NCI-H1048 (cell line): ENCODE measurements at places on chromosomes 12 and 14.

DNA sequence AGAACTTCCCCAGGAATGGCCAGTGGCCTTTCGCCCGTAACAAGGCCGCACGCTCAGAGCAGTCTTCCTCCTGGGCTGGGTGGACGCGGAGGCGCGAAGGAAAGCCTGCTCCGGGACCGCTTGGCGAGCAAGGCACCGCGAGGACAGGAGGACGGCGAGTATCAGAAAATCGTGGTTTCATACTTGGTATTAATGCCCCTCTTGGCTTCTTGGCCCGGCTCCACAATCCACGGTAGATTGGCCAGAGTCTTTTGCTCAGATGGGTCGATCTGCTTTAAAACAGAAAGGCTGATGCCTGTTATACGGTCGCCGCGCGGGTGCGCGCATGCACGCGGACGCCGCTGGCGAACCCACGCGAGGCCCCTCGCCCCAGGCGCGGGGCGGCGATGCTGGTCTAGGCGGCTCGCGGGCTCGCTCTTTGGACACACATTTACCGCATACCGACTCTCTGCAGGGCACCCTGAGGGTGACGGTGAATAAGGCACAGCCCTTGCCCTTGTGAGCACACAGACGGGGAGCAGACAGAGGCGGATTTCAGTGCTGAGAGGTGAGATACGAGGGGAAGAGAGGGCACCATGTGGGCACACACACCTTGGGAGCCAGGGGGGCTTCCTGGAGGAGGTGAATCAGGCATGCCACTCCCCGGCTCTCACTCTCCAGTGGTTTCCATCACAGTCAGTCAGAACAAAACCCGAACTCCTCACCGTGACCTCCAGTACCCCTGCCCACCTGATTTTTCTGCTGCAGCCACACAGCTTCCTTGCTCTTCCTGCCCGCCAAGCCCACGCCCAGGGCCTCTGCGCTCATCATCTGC, 100.7 kb downstream of the APAF1 start:
- DNase-seq, result no peak

DNA sequence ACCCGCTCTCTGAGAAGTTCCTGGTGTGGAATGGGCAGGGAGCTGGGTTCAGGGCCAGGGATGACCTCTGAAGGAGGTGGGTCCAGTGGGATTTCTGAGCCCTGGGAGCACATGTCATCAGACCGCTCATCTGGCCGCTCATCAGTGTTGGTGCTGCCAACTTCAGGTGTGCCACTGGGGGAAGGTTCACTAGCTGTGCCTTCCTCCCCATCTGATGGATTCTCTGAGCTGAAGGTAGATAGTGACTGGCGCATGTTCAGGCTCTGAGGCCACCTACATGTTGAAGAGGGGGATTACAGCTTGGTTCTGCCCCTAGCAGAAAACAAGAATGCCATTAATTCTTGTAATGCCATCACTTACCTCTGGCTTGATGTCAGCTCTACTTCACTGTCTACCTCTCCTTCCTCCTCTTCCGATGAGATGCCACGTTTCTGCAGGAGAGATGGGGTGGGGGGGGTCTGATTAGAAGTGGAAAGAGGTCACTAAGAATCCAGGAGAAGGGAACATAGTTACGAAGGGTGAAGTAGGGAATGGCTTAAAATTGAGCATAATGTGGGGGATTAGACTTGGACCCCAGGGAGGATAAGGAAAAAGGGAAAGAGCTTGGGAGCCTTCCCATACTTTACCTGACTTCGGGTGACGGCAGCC, 17.2 kb downstream of the MAP3K12 start:
- no peak for DNase-seq

DNA sequence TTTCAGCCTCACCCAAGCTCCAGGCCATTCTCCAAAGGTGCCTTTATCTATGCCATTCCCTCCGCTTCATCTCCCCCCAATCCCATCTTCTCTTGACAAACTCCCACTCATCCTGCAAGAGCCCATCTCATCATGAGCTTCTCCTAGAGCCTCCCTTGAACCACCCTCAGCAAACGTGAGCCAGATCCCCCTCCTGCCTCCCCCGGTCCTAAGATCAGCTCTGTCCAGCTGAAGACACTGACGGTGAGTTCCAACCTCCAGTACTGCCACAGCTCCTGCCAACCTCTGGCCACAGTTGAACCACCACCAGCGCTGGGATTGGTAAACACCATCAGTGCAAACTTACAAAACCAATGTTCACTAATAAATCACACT, 124.6 kb downstream of the BCL11B start:
- no peak for DNase-seq

GRCh38 chr12:117842630-117843029, 126.2 kb downstream of the KSR2 start:
- no peak for DNase-seq

- DNase-seq, result no peak
Measured at GRCh38 chr12:107568718-107569117, 116.9 kb upstream of the PWP1 start.

DNA sequence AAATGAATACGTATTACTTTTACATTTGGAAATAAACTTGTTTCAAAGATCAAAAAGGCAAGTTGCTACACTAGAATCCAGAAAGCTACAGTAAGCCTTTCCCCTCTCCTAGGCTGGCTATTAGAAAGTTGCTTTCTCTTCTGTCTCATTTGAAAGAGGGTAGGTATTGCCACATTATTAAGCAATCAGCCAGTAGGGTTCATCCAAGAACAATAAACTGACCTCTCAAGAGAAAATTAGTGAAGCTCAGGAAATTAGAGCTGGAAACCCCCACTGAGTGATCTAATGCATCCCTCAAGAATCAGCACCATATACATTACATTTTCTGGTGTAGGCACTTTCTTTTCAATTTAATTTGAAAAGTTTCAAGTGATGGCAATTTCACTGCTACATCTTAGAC, 4.5 kb upstream of the TMEM233 start:
- DNase-seq, result no peak

DNA sequence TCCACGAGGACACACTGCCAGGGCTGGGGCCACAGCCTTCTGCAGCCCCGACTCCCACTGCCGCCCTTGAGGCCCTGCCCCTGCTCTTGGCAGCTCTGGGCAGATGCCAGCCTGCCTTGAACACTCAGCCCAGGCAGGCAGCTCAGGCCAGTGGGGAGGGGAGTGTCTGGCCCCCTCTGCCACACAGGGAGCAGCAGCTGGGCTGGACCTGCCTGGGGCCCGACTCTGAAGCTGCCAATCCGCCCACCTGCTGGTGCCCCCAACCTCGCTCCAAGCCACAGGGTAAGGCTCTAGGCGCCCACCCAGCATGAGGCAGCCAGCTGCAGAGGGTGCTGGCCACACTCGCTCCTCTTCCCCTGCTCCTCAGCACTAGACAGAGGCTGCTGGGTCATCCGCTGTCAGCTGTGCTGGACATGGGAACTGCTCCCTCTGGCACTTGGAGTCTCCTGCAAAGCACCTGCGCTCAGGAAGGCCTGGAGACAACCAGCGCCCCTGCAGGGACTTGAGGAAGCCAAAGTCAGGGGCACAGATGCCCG, 24.6 kb upstream of the NUDT14 start:
- DNase-seq, result no peak

- DNase-seq, result no peak
Measured at GRCh38 chr12:103986829-103987228, 21.2 kb downstream of the TDG start.

GRCh38 chr12:55901881-55902490, 25.7 kb downstream of the PYM1 start:
- no peak for DNase-seq

DNA sequence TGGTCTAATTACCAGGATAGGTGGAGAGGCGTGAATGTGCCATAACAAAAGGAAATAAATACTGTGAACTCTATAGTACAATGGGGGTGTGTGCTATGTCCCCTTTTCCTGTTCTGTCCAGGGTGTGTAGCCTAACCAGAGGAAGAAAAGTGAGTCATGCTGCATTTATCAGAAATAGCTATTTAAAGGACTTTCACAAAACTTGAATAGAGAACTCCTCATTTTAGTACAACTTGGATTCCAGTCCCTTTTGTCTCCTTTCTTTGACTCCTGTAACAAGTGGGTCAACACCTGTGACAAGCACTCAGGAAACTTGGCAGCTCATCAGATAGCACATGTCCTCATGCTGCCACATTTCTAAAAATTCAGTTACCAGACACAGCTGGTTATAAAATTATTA, 123.4 kb downstream of the CCDC91 start:
- no peak for DNase-seq

DNA sequence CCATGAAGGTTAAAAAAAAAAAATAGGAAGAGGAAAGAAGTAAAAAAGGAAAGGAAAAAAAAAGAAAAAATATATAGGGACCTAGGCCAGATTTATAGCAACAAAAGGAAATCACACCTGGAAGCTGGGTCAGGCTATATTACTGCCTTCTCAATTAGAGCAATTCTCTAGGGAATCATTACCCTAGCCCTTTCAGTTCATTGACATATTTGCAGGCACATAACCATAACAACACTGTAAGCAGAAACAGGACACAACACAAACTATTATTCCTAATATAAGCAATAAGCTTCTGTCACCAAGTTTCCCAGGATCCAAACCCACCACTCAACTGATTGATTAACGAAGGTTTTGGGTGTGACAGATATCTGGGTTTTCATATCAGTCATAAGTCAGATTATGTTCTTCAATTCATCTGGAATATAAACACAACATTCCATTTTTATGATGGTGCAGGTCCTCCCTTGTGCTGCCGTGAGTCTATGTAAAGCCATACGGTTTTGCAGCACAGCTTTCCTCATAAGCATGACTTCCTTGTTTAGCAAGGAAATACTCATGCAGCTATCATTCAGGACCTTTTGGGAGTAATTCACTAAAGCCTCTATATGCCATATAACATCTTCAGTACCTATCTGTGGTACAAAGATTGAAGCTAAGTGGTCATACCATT, 4.2 kb downstream of the PCNX4 start:
- no peak for DNase-seq

DNA sequence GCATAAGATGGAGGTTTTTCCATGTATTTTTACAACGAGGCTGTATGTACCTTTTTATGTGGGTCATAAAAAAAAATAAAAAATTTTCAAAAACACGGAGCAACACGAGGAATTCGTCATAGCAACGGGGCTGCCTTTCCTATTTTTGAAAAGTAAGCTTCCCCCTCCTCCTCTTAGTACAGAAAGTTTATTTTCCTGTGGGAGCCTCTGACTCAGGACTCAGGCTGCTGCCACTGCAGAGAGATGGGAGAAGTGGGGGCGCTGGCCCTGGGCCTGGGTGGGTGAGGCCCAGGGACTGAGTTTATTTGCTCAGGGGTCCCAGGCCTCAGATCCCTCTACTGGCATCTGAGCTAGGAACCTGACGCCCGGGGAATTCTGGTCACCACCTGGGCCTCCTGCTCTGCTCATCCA, 10.2 kb upstream of the CMKLR1 start:
- no peak for DNase-seq

- DNase-seq, result no peak
Measured at GRCh38 chr12:120453977-120454376, 7.7 kb downstream of the GATC start.

- DNase-seq, result no peak
Measured at GRCh38 chr14:20971705-20972021, 16.4 kb downstream of the RNASE2 start.

GRCh38 chr12:11534064-11534463, 115.4 kb upstream of the ETV6 start:
- no peak for DNase-seq

GRCh38 chr14:29056041-29056566, 289.5 kb downstream of the FOXG1 start:
- no peak for DNase-seq

DNA sequence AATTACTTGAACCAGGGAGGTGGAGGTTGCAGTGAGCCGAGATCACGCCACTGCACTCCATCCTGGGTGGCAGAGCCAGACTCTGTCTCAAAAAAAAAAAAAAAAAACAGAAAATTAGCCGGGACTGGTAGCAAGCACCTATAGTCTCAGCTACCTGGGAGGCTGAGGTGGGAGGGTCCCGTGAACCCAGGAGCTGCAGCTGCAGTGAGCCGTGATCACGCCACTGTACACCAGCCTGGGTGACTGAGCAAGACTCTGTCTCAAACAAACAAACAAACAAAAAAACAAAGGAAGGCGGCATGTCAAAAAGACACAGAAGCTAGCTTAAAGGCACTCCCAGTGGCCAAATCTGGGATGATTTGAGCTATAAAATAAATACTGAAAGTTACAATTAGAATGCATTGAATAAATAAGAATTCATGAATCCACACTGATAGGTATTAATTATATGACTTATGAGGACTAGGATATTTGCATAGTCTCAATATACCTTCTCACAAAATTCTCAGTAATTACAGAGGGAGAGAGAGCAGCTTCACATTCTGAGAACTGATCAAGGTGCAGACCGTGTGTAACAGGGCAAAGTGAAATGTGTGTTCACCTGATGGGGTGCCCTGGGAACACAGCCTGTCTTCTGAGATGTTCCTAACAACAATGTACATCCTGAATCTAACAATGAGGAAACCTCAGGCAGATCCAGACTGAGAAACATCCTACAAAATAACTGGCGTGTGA, 42.7 kb upstream of the GPR132 start:
- no peak for DNase-seq

- DNase-seq, result no peak
Measured at GRCh38 chr12:80443974-80444666, at the start of gene PTPRQ. Gene PTPRQ (plus strand): TSS chr12:80444235. CDS start chr12:80444346, 111 bp downstream.

DNA sequence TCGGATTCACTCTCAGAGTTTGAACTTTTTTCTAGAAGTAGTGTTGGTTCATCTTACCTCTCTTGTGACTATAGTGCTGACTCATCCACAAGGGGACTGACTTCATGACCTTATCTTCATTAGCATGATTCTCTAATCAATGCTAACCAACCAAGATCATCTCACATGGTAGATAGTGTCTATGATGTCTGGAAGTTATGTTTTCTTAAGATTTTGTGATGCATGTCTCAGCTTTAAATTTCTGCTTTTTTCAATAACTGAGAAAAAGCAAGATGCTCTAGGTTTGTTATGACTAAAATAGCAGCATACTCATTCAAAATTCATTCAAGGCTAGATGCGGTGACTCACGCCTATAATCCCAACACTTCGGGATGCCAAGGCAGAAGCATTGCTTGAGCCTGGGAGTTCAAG, 12.3 kb upstream of the SLC35E3 start:
- DNase-seq, result no peak

DNA sequence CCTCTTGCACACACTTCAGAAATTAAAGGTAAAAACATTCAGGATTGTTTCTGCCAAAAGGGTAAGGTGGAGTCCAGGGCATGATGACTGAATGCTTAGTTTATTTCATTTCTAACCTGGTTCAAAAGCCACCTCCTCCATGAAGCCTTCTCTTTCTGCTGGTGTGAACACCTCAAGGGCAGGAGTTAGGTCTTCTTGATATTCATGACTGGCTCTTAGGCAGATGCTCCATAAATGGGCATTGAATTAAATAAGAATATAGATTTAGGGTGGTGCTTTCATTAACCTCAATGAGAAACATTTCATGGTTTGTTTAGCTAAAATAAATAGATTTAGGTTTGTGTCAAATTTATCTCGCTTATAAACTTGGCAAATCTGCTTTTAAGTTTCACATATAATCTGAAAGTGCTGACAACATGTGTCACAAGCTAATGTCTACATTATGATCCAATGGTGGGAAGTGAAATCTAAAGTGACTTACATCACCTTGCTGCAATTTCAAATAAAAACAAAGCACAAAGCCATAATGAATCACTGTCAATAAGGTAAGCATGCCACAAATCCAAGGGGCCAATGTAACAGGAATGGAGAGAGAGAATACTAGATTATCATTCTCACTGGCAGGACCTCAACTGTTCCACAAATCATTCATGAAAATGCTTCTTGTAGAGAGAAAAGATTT, 72.7 kb upstream of the GRIP1 start:
- no peak for DNase-seq
